Activated CD4-positive, alpha-beta T cell treated with anti-CD3 and anti-CD28 coated beads, Interleukin-2, Interleukin-6, amounts not matched to agents 100 ng/mL and 50 ng/mL, durations not matched to agents 16 hours and 8 hours (primary cell): ENCODE measurements at places on chromosomes 11 and 22.

GRCh38 chr22:17774926-17775685 is 837 bp upstream of the BID start:
- no peak for DNase-seq

DNA sequence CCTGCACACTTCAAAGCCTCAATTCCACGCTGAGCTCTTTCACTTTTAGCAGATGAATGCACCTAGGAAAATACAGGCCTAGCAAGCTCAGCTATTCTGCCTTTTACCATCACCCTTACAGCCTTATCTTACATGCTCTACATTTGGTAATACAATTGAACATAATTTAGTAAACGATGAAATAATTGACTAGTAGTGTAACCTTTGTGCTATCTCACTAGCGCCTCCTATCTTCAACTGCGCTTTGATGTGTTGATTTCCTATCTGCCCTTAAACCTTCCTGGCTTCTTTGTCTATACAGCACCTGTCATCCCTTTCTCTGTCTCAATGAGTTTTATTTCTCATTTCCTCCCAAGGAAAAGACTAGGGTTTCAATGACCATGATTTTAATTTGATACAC is 149.7 kb downstream of the LRRC4C start:
- no peak for DNase-seq

- no peak for DNase-seq
These were observed 14.3 kb downstream of the ARFGAP3 start for GRCh38 chr22:42842658-42843370.

DNA sequence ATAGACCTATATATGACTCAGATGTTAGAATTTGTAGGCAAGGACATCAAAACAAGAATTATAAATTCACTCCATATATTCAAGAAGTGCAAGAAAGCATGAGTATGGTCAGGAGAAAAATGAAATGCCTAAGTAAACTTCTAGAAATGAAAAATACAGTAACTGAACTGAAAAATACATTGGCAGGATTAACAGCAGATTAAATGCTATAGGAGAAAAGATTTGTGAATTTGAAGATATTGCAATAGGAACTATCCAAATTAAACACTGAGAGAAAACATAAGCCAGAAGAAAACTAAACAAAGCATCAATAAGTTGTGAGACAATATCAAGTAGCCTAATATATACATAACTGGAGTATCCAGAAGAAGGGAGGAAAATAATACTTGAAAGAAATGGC is 46.6 kb upstream of the TMEM45B start:
- no peak for DNase-seq

DNA sequence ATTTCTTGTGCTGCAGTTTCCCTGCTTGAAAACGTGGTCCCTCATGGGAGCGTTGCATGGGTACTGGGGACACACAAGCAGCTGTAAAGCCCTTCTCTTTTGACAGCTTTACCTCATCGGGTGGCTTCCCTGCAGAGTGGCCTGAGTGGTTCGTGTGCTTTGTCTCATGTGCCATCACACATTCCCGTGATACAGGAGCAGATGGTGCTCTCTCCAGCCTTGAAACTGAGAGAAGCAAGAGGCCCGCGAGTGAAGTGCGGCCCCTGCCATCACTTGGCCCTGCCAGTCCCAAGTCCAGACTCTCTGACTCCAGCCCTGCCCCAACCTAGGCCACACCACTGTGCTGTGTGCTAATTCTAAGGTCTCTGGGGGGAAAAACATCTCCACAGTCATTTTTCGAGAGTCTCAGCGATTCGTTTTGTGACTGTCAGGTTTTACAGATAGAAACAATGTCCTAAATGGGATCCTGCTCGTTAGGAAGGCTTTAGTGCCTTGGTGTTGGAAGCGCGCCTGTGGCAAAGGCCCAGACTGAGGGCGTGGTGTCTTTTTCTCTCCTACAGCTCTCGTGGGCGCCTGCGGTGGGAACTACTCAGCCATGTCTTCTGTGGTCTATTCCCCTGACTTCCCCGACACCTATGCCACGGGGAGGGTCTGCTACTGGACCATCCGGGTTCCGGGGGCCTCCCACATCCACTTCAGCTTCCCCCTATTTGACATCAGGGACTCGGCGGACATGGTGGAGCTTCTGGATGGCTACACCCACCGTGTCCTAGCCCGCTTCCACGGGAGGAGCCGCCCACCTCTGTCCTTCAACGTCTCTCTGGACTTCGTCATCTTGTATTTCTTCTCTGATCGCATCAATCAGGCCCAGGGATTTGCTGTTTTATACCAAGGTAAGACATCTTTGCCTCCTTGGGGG is 64.2 kb downstream of the KREMEN1 start:
- DNase-seq, result no peak
